ENCODE measurements at places on chromosomes 5 and 9.

- DNase-seq, result no peak
These were observed 215.5 kb upstream of the RGMB start for GRCh38 chr5:98557916-98558315.

- no peak for DNase-seq
These were observed 29.0 kb downstream of the HK3 start for GRCh38 chr5:176870110-176870591.

DNA sequence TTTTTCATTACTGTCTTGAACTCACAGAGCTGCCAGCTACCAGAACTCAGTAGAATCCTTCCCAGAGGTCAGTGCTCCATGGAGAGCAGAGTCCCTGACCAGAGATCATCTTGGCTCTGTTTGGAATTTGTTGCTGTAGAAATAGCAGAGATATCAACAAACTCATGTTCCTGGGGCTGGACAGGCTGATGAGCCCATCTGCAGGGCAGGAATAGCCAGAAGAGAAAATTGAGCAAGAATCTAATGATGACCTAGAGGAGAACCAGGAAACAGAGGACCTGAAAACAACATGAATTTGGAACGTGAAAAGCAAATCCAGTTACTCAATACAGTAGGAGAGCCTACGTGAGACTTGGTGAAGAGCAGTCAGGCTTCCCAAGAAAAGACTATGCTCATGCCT is 437.8 kb downstream of the PLK2 start:
- no peak for DNase-seq

DNA sequence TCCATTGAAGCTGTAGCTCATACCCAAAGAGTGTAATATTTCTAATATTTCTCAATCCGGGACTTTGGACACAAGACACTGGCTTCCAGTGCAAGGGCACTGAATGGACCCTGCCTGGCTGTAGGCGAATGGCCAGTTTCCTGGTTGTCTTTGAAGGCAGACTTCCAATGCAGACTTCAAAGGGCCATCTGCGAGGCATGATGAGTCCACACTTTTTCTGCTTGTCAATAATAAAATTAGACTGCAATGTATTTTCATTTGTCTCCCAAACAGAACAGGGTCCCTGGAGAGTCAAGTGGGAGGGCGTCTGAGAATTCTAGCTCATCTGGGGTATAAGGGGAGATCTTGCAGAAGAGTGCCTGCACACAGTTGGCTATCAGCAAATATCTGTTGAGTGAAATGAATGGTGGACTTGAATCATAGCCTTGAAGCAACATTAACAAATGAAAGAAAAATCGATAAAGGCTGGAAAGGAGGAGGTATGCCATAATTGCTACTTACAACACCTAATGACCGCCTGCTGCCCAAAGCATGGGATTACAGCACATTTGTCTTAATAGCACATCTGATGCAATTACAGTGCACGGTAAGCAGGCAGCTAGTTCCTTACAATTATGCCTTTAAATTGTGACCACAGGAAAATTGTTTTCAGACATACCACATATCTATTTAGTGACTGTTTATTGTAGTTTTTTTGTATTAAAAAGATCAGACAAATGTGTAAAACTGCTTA is 137.5 kb downstream of the ARHGEF28 start:
- no peak for DNase-seq

DNA sequence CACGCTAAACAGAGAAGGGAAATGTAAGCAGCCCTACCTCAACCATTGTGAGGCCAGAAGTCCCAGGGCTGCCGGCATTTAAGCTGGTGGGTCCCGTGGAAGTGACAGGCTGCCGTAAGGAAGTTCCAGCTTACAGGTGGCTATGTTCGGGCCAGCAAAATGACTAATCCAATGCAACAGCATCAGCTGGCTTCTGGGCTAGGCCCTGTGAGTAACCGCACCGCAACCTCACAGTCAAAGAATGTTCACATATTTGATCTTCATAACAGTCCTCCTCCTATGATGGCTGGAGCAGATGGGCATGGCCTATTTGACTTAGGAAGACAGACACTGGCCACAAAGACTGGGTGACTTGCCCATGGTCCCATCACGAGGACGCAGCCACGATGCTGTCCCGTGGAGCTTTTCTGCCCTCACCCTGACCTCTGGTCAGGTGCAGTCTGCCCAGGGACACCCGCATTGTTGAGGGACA is 88.2 kb downstream of the LIFR start:
- no peak for DNase-seq

DNA sequence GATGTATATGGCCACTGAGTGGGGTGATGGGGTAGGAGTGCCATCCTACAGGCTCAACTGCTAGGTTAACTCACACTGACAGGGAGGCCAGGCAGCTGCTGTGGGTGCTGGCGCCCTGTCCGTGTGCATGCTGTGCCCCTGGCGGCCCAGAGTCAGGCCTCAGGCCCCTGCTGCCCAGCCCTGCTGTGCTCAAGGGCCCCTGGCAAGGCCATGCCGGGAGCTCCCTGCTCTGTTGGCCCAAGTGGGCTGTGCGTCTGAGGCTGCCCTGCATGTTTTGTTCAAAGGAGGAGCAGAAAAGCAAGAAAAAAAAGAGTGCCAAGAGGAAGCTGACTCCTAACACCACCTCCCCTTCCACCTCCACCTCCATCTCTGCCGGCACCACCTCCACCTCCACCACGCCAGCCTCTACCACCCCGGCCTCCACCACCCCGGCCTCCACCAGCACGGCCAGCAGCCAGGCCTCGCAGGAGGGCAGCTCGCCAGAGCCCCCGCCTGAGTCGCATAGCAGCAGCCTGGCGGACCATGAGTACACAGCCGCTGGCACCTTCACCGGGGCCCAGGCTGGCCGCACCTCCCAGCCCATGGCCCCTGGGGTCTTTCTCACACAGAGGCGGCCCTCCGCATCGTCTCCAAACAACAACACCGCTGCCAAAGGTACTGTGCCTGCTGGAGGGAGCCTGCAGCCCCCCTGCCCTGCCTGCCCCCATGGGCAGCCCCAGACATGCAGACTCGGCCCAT is 100.1 kb downstream of the PHF2 start:
- DNase-seq, result no peak

DNA sequence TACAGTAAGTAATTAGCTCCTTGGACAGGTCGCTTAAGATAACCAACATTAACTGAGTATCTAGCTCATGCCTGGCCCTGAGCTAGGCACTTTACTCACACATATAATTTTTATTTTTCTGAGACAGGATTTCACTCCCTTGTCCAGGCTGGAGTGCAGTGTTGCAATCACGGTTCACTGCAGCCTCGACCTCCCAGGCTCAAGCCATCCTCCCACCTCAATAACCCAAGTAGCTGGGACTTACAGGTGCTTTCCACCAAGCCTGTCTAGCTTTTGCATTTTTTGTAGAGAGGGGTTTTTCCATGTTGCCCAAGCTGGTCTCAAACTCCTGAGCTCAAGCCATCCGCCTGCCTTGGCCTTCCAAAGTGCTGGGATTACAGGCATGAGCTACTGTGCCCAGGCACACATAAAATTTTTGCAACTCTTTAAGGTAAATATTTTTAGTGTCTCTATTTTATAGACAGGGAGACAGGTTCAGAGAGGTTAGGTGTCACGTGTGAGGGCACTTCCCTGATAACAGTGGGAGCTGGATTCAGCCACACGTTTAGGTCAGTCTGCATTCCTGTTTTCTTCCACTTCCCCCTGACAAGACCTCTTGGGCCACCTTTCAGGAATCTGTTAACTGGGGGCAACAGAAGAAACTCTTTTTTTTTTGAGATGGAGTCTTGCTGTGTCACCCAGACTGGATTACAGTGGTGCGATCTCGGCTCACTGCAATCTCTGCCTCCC is 18.2 kb downstream of the HBEGF start:
- no peak for DNase-seq

DNA sequence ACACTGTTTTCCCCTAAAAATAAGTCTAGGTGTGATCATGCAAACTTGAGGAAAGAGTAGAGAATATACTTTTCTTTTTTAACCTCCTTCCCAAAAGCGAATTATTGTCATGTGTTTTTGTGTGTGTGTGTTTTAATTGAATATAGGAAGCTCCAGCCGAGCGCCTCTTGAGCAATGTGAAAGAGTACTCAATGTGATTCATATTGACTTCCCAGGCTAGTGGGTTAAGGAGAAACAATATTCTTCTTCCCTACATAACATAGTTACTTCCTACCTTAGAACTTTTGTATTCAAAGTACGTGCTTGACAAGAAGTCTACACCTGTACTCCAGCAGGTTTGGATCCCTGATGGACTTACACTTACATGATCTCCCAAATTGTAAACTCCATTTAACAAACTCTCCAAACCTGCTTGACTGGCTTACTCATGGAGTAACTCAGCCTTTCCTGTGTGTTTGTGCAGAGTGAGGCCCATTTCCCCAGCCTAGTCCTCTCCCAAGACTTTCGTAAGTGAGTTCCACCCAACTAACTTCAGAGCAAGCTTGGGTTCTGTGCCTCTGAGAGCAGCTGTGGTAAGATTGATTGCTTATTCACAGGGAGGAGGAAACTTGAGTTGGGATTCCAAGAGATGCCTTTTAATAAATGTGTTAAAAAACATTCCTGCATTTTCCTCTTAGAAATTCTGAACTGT is 9.3 kb downstream of the SLC28A3 start:
- no peak for DNase-seq

DNA sequence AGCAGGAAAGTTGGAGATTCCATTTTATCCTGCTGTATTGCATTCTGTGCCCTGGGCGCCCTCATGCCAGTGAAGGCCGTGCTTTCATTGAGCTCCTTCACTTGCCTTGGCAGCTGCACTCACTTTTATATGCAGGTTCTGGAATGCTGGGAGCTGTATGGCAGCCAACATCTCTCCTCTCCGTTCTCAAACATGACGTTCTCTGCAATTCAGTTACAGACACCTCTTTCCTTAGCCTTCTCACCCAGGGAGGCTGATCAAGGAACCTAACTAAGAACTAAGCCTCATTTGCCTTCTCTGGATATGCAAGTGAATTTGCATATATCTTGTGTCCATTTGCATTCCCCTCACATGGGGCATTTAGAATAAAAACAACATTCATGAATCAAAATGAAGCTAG is 29.4 kb upstream of the PURA start:
- DNase-seq, result no peak

GRCh38 chr5:73892806-73893205 is 266.8 kb downstream of the ARHGEF28 start:
- no peak for DNase-seq

DNA sequence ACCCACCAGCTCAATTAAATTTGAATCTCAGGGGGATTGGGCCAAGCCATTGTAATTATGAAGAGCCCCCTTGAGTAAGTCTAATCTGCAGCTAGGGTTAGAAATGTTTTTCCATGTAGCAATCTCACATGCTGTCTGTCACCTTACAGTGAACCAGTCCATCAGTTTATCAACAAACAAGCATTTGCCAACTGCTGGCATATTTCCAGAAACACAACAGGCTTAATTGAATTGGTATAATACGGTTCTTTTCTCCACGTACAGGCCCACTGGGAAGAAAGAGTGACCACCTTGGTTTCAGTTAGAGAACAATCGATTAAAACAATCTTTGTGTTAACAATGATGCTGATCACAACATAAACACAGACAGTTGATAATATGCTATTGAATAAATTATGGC is 67.4 kb downstream of the NSUN2 start:
- no peak for DNase-seq

DNA sequence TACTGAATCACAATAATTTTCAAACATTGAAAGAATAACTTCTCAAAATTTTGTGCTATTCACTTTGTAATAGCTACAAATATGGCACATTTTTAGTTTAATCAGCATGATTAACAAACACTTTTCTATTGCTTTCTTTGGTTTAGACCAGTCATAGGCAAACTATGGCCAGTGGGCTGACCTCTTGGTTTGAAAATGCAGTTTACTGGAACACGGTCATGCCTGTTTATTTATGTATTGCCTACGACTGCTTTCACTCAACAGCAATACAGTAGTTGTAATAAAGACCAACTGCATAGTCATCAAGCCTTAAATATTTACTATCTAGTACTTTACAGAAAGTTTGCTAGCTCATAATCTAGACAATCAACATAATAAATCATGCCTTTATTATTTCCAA is 810.8 kb downstream of the TLE1 start:
- DNase-seq, result no peak

GRCh38 chr5:171242521-171242920 is 66.5 kb upstream of the TLX3 start:
- no peak for DNase-seq

DNA sequence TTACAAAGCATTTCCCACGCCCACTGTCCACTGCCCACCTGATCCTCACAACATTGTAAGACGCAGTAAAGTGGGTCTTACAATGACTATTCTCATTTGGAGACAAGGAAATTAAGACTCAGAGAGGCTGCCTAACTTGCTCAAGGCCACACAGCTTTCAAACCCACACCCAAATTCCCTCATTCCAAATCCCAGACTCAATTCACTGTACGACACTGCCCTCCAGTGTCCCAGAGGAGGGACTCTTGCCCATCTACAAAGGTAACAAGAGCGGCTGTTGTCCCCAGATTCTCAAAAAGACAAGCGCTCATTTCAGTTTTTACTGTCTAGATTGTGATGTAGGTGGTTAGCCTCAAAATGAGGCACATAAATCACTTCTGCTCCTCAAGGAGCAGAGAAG is 184.6 kb downstream of the ACTL7B start:
- DNase-seq, result no peak

DNA sequence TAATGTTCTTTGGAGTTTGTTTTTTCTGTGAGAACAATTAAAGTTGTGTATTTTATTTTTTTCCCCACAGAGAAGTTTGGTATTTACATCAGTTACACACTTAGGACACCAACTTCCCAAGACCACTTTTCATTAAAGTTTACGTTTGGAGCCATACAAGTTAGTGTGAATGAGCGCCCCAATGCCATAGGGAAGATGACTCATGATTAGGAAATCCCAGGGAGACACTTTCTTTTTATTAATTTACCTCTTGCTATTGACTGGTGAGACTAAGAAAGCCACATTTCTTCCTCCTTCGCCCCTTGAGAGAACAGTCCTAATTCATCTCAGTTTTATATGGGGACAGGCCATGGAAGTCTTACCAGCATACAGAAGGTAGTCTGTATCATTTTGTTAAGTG is 57.1 kb downstream of the EDIL3 start:
- DNase-seq, result no peak

DNA sequence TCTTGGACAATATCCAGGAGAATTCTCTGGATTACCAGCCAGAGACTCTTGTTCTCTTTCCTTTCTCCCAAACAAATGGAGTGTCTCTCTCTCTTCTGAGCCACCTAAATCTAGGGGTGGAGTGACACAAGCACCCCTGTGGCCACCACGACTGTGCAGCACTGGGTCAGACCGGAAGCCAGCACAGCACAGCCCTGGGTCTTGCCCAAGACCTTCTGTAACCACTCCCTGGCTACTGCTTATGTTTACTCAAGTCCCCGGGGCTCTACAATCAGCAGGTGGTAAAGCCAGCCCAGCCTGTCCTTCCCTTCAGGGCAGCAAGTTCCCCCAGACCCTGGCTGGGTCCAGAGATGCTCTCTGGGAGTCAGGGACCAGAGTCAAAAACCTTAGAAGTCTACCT is 110.0 kb upstream of the TUT7 start:
- no peak for DNase-seq

DNA sequence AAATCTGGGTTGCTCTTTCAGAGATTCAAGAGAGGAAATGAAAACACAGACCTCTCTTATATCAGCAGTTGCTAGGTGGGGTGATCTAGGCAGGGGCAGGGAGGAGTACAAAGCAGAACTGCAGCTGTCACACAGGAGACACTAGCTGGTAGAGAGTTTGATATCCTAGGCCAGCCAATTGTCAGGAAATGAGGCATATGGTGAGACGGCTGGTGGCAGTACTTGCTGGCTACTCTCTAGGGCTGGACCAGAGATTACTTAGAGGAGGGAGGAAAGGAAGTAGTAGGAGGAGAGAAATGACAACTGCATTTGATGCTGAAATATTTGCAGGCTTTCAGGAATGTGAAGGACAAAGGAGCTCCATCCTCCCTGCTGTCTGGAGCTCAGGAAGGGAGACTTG is 113.8 kb downstream of the TRIM32 start:
- no peak for DNase-seq
